Tibial nerve (tissue), 4 donors: ENCODE measurements at places on chromosomes 2 and 18. TPM values are rescaled to one million over a fixed set of nuclear protein-coding genes. Genes with fewer than 3 reads are reported as not detected.

DNA sequence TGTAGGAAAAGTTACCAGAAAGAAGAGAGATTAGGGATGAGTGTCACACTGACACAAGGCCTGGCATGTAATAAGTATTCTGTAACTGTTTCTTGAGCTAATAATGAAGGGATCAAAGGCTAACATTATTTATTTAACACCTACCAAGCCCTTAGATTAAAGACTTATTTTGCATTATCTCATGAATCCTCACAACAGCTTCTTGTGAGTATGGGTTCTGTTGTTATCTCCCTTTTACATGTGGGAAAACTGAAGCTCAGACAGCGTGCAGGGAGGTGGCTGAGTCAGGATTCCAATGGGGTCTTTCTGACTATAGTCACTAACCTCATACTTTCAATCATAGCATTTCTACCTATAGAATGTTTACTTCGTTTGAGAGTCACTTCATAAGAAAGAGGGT is 79.0 kb upstream of the PROKR1 start:
- H3K27me3 ChIP-seq, result no peaks in the 10 kb centered on the region
- peaks cover 7% of the 10 kb centered on the region for H3K36me3 ChIP-seq
- H3K4me3 ChIP-seq, result no peak overlapping the region
- H3K27ac ChIP-seq, result no peak overlapping the region
- H3K4me1 ChIP-seq, result no peaks in the 10 kb centered on the region

DNA sequence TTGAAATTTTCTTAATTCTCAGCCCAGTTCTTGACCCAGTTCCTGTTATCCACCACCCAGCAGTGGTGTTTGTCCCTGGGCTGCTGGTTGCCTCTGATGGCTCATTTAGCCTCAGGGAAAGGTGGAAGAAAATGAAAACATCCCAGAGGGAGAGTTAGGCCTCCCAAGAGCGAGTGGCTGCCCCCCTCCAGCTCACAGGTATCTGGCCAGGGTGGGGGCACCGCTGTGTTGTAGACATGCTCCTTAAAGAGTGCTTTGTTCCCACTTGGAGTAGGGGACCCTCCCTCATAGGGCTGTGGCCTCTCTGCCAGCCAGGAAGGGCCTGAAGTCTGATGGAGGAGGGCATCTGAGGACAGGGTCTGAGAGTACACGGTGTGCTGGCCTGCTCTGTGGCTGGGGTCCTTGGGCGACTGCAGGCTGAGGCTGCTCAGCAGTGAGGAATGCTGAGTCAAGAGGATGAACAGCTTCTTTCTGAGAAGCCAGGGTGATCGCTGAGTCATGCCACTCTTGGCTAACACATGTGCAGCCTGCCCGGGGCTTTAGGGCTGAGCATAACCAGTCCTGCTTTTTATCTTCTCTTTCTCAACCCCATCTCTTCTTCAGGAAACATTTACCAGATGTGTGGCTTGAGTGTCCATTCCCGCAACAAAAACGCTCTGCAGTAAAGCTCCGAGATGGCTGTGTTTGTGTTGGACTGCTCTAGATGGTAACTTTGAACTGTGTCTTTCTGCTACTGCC is 72.3 kb downstream of the IL1R2 start:
- H3K27me3 ChIP-seq, result no peaks in the 10 kb centered on the region
- H3K4me1 ChIP-seq, result no peaks in the 10 kb centered on the region
- H3K27ac ChIP-seq, result peak overlapping the region; percentile 61

DNA sequence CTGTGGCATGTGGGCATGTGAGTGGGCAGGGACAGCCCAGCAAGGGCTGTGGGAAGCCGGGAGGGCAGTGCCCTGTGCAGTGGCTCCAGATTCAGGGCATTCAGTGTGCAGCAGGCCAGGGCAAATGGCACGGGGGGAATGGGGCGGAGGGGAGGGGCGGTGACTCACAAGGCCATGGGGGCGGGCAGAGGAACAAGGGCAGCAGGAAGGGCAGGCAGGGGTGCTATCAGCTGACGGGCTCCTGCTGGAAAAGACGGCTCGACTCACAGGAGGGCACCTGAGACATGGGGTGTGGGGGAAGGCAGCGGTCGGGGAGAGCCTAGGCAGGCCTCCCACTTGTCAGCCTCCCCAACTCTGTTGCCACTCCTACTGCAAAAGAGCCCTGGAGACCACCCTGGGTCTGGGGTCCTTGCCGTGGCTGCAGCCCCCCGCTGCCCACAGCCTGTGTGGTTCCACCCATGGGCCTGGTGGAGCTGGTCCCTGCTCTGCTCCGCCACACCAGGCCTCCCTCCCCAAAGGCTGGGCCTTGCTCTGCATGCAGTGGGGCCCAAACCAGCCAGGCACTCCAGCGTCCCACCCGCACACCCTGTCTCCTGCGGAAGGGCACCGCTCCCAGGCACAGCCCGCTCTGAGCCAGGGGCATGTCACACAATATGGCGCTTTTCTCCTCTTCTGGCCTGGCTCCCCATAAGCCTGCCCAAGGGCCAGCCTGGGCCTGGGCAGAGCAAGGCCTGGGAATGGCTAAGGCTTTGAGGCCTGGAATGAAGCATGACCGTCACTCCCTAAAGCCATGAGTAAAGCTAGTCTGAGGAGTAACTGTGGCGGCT is 25.9 kb downstream of the HS6ST1 start:
- no peak overlapping the region for H3K4me3 ChIP-seq
- H3K36me3 ChIP-seq, result no peaks in the 10 kb centered on the region
- peak overlapping the region; percentile 71 for H3K27ac ChIP-seq
- H3K4me1 ChIP-seq, result peaks cover 14% of the 10 kb centered on the region
- no peaks in the 10 kb centered on the region for H3K27me3 ChIP-seq

DNA sequence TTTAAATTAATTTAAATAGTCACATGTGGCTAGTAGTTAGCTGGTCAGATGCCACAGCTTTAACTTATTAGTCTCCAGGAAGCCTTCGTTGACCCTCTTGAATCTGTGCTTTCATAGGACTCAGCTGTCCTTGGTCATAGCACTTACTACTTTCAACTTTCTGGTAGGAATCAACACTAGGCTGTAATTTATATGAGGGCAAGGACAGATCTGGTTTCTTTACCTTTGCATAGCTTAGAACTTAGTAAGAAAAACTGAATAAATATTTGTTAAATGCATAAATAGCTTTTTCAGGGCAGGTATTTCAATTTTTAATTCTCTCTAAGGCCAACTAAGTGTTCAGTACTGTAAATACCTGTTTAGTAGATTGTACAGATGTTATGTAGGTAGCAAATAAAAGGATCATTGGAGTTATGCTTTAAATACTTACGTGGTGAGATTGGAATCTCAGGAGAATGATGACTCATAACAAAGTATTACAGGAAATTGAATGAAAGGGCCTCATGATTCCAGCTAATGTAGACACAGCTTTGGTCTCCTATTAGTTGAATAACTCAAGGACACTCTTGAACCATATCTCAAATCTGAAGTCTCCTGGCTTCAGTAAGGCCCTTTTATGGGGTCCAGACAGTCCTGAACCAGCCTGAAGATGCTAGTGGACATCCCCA is 2.6 kb downstream of the CLIP4 start:
- H3K36me3 ChIP-seq, result no peaks in the 10 kb centered on the region
- H3K27ac ChIP-seq, result peak overlapping the region; percentile 99
- peaks cover 56% of the 10 kb centered on the region for H3K4me1 ChIP-seq
- no peak overlapping the region for H3K4me3 ChIP-seq
- DNase-seq, result no peak

GRCh38 chr2:14303366-14304115 is 329.0 kb upstream of the LRATD1 start:
- no peak overlapping the region for H3K4me3 ChIP-seq
- no peaks in the 10 kb centered on the region for H3K4me1 ChIP-seq
- H3K27me3 ChIP-seq, result no peaks in the 10 kb centered on the region
- no peaks in the 10 kb centered on the region for H3K36me3 ChIP-seq

DNA sequence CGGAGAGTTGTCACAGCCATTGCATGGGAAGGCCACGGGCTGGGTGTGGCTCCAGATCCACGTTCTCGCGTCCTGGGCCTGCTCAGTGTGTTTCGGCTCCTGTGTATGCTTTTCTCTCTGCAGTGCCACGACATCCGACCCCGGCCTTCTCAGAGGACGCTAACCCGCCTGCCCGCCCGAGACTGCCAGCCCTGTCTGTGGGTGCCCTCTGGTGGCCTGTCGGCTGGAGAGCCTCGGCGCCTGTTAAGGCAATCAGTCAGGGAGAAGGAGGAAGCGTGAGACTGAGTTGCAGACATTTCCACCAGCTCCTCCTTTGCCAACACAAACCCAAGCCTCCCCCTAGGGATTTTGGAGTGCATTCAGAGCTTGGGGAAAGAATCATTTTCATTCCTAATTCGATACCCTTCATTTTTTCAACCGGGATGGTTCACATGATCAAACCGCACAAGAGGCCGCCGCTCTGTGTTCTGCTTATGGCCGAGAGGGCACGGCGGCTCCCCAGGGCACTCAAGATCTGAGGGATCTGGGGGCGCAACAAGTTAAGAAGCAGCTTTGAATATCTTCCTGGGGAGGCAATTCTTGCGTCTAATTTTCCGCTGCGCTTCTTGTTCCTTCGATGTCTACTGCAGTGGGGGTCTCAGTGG is 37.5 kb upstream of the ZBTB7C start:
- no peaks in the 10 kb centered on the region for H3K4me1 ChIP-seq
- H3K27ac ChIP-seq, result no peak overlapping the region
- peak; percentile 85 for DNase-seq
- no peaks in the 10 kb centered on the region for H3K27me3 ChIP-seq

Gene ANKRD30BL
- total RNA-seq, result not detected

Gene ITPRIPL1
- total RNA-seq, result 2.5 TPM

Gene ESPNL
- not detected for total RNA-seq

Gene NDUFAF7
- 15.7 TPM for total RNA-seq
